Stimulated activated CD8-positive, alpha-beta memory T cell treated with anti-CD3 and anti-CD28 coated beads, Interleukin-15, amount 100 ng/mL, for 4 hours (primary cell): ENCODE measurements at places on chromosomes 1 and 21.

- no peak for DNase-seq
Measured at GRCh38 chr1:205810448-205811157, 2.4 kb downstream of the SLC41A1 start.

- no peak for DNase-seq
Measured at GRCh38 chr1:201896951-201897391, 8.3 kb downstream of the SHISA4 start.

DNA sequence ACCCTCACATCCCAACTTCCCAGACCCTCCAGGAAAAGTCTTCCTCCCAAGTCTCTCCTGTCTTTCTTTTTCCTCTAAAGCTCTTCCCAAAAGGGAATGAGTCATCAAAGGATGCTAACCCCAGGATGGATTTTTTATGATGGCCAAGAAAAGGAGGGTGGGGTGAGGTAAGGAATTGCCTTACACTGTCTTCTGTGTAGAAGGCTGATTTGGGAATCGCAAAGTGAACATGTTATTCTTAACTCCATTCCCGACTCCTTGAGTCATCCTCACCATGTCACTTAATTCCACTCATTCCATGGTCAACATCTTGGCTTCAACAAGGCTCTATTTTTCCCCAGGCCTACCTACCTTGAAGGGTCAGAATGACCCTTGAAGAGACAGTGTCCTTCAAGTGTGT, 44.0 kb downstream of the TBX15 start:
- DNase-seq, result no peak

DNA sequence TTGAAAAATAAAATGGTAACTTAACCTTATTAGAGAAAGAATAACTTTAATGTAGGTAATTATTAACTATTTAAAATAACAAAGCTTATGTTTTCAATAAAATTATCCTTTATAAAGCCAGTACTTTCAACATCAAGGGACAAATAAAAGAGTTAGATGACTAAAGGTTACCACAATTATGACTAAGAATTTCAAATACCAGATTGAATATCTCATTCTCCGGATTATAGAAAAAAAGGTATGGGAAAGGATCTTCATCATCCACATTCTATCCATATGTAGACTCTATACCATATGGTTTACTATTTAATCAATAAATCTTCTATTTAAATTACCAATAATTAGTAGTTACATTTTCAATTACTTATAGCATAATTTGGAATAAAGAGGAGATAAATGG, 62.8 kb downstream of the TOR3A start:
- no peak for DNase-seq

GRCh38 chr1:113652771-113653170, 106.5 kb downstream of the PHTF1 start:
- DNase-seq, result no peak

GRCh38 chr1:113887402-113888175, at the start of gene BCL2L15:
Gene BCL2L15, minus strand, starts transcription at chr1:113887581. Its CDS starts 206 bp downstream, at chr1:113887375.
- no peak for DNase-seq

GRCh38 chr1:15851210-15852035, 3.9 kb downstream of the SPEN start:
- no peak for DNase-seq

GRCh38 chr1:211345719-211346118, 19.1 kb downstream of the TRAF5 start:
- DNase-seq, result no peak

DNA sequence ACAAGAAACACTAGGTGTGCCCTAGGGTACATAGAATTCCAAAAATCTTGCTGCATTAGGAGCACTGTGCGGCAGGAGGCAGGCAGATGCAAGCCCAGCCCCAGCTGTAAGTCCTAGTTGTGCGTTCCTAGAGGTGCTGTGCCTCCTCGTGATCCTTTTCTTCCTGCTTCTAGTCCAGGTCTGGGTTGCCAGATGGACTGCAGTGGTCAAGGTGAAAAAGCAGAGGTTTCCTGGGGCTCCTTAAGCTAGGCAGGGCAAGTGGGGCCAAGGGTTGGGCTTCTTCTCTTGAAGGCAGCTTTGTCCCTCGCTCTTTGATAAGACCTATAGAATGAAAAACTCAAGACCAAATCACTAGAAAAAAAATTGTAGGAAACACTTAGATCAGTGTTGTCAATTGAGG, 21.6 kb upstream of the SLC45A3 start:
- no peak for DNase-seq

DNA sequence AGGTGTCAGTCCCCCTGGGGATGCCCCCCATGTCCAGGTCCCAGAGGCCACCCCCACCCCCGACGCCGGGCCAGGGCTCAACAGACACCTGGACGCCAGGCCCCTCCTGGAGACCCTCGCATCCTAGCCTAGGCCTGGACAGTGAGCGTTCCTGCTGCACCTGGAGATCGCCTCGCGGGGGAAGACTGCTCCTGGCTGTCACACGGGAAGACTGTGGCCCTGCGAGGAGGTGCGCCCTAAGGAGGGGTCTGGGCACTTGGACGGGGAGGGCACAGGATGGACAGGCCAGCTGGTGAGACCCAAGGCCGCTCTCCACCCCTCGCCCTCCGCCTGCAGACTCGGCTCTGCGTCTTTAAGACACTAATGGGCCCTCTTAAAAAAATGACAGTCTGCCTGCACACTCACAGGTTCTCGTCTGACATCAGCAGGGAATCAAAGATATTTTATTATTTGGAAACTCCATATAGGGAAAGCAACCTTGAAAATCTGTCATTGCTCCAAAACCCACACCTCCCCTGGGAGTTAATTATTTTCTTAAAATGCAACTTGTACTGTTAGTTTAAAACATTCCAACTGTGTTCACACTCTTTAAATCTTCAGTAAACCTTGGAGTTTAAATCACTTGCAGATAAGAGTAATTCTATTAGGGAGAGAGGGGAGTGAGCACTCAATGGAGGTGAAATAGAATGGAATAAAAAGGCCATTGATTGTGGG, 45.6 kb upstream of the ACTRT2 start:
- no peak for DNase-seq

GRCh38 chr1:205374210-205375078, 17.7 kb upstream of the KLHDC8A start:
- no peak for DNase-seq

DNA sequence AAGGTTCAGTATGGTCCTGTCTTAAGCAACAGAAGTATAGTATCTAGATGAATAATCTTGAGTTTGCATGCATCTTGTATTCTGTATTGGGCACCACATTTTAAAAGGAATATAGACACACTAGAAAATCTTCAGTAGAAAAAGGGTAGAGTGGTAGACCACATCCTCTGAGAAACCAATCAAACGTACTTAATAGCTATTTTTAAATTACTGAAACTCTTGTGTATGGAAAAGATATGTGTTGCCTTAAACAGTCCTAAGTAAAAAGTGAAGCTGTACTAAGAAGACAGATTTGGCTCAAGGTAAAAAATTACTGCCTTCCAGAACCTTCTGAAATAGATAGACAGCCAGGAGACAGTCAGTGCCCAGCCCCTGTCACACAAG, 3.1 kb downstream of the CTXND2 start:
- no peak for DNase-seq

DNA sequence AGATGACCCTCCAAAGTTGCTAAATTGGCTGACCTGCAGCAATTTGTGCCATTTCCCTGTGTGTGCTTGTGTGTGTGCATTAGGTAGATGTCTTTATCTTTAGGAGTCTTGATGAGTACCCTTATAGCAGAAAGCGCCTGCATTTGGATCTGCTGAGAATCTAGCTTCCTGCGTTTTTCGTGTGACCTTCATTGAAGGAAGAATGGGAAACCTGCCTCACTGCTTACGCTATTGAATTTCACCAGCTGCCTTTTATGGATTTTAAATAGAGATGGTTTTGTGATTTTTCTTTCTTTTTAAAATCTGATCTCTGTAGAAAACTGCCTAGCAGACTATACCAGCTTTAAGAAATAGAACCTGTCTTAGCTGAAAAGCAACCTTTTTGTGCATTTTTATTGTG, 124.5 kb downstream of the CACHD1 start:
- DNase-seq, result no peak

- no peak for DNase-seq
Measured at GRCh38 chr1:60715970-60716369, 366.4 kb upstream of the NFIA start.

GRCh38 chr1:66248746-66249145, 285.2 kb upstream of the SGIP1 start:
- no peak for DNase-seq

GRCh38 chr1:186283374-186283773, 91.7 kb downstream of the TPR start:
- DNase-seq, result no peak

DNA sequence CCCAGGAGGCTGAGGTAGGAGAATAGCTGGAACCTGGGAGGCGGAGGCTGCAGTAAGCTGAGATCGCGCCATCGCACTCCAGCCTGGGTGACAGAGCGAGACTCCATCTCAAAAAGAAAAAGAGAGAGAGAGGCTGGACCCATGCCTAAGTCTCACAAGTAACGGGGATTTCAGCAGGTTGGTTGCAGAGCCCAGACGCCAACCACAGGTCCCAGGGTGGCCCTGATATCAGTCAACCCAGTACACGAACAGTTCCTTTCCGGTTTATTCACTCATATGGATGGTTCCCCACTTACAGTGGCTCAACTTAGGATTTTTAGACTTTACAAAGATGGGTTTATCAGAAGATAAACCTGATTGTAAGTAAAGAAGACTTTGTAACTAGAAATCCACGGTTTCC, 40.9 kb downstream of the CLSTN1 start:
- no peak for DNase-seq

GRCh38 chr21:36676039-36676950, 22.6 kb upstream of the SIM2 start:
- DNase-seq, result no peak

DNA sequence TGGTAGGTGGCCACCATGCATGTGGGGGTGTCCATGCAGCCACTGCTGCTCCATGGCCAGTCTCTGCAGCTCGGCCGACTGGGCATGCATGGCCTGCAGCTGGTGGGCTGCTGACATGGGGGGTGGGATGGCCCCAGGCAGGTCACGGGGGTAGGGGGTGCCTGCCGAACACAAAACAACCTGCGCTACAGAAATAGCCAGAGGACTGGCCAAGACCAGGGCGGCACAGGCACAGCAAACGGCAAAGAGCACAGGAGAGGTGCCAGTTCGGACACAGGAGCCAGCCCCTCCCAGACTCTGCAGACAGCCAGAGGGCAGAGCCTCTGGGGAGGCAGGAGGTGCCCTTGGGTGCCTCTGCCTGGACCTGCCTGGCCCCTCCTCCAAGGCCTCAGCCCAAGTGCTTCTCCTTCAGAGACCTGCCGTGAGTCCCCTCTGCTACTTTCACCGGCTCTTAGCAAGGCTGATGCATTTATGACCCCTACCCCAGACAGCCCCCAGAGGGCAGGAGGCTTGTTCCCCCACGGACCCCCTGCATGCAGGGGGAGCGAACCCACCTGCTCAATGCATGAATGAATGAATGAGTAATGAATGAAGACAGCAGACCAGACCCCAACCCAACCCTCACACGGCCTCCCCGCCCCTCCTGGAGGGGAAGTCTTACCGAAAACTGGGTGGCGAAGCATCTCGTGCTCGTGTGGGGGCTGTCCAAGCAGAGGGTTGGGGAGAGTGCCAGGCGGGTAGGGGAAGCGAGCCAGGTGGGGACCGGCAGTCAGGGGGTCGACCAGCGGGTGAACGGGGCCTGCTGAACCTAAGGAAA, 37.7 kb downstream of the SLC45A1 start:
- DNase-seq, result no peak

GRCh38 chr1:191022856-191023255, 545.2 kb upstream of the BRINP3 start:
- DNase-seq, result no peak

GRCh38 chr1:95304803-95305202, 70.8 kb downstream of the RWDD3 start:
- no peak for DNase-seq
